Mesothelial cell of epicardium (in vitro differentiated cells): ENCODE measurements at places on chromosomes 13 and 19. TPM values are rescaled to one million over a fixed set of nuclear protein-coding genes. Genes with fewer than 3 reads are reported as not detected.

CHST8 gene
- total RNA-seq: 25.8 to 26.6 TPM (median 26.0 TPM) in 3 replicates

S1PR4 gene
- total RNA-seq: not detected in 3 replicates

PNMA8A gene
- 25.8 to 27.4 TPM (median 25.9 TPM) in 3 replicates for total RNA-seq

RANBP3 gene
- 83.3 to 89.8 TPM (median 87.2 TPM) in 3 replicates for total RNA-seq

APC2 gene
- 2.3 to 2.8 TPM (median 2.4 TPM) in 3 replicates for total RNA-seq

GRCh38 chr19:8500158-8500557 is 2.3 kb downstream of the PRAM1 start:
- DNase-seq: no peak

DNA sequence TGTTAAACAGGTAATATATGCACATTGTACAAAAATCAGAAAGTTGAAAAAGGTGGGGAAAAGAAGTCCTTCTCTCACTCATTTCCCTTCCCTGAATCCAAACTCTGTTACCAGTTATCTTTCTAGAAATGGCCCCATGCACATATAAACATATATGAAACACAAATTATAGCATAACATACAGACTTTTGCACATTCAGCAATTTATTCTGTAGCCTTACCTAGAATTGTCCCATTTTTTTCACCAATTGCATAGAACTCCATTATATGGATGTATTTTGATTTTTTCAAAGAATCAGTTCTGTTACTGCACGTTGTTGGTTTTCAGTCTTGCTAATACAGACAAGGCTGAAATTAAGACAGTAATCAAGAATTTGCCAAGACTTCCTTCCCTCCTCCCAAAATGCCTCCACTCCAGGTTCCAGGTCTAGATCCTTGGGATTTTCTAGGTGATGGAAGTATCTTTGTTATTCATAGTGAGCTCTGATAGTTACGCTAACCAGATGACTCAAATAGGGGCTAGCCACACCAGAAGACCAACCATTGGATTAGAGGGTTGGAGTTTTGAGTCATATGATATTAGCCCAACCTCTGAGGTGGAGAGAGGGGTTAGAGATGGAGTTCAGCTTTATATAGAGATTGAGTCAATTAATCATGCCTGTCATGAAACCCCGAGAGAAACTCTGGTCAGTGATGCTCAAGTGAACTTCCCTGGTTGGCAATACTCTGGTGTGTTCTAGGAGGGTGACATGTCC is 30.7 kb downstream of the GPR180 start:
- DNase-seq: no peak

DNA sequence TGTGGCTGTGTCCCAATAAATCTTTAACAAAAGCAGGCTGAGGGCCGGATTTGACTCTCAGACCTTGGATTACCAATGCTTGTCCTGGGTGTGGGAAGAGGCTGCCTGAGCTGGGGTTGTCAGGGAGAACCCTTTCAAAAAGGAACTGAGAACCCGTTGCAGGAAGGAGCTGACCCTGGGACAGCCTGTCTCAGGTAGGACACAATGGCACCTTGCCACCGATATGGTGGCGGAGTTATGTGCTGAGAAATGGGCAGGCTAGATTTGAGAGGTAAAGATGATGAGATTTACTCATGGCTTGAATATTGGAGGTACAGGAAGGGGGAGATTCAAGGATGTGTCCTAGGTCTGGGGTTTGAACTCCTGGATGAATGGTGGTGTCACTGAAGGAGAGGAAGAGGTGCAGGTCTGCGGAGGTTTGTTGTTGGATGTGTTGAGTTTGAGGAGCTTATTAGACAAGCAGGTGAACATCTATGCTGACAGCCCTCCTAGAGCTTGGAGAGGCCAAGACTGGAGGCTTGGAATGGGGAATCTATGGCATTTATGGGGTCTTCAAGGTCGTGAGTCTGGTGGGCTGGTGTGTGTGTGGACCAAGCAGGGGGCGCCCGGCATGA is 7.2 kb downstream of the PLEKHF1 start:
- no peak for DNase-seq
